ENCODE measurements at places on chromosomes 7 and 10.

DNA sequence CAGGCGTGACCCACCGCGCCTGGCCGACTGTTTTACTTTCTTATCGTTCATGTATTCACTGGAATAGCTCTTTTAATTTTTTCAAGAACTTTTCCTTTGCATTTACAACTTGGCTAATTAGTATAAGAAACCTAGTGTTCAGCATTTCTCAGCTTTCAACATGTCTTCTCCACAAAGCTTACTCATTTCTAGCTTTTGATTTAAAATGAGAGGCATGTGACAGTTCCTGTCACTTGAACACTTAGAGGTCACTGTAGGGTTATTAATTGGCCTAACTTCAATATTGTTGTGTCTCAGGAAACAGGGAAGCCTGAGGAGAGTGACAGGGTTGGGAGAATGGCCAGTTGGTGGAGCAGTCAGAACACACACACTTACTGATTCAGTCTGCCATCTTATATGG is 125.1 kb upstream of the GPR22 start:
- no peak for DNase-seq

- DNase-seq = peak; percentile 21
These were observed 695.8 kb downstream of the TYW1 start for GRCh38 chr7:67692425-67692824.

DNA sequence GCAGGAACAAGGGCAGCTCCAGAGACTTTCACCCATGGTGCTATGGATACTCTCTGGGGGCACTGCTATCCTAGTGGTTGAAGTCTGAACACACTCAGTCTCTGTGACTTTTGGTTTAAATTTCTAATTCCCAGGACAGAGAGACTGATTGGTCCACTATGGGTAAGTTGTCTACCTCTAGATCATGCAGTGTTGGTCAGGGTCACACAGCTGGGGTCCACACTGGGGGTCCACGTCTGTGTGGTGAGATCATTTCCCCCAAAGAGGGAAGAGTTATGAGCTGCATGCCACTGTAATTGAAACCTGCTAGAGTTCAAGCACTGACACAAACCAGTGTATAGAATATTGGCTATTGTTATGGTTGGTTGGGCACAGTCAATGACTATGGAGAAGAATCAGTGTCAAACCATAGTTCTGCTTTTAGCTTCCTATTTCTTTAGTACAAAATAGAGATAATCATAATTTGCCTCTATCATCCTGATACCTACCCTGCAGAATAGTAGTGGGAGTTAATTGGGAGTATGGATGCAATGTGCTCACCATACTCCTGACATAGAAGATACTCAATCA is 101.6 kb downstream of the PRTFDC1 start:
- no peak for DNase-seq

- no peak for DNase-seq
These were observed 56.0 kb upstream of the BTRC start for GRCh38 chr10:101297901-101298486.

GRCh38 chr7:22875470-22875869 is 52.8 kb upstream of the TOMM7 start:
- DNase-seq = no peak
